Fibroblast of villous mesenchyme (primary cell): ENCODE measurements at places on chromosomes 11 and 22. TPM values are rescaled to one million over a fixed set of nuclear protein-coding genes. Genes with fewer than 3 reads are reported as not detected.

The TRIM51 gene
- total RNA-seq, result not detected in 2 replicates

The SCGB1D1 gene
- total RNA-seq, result not detected in 2 replicates

The LINC01488 gene
- not detected in 2 replicates for total RNA-seq

The SULT4A1 gene
- total RNA-seq, result not detected in 2 replicates

The MUC6 gene
- total RNA-seq, result not detected in 2 replicates

The OR5P2 gene
- total RNA-seq, result under 0.01 TPM in 1 of 2 replicates, not detected in the other

The KCTD14 gene
- 0.97 and 4.3 TPM in 2 replicates for total RNA-seq

The MISFA gene
- total RNA-seq, result under 0.01 and 0.32 TPM in 2 replicates

The AMPD3 gene
- total RNA-seq, result 14.5 and 22.9 TPM in 2 replicates

The CREB3L1 gene
- total RNA-seq, result 40.6 and 66.7 TPM in 2 replicates

The C22orf23 gene
- 0.32 TPM in 1 of 2 replicates, not detected in the other for total RNA-seq

The TRIM66 gene
- total RNA-seq, result 4.3 and 6.4 TPM in 2 replicates

The MS4A12 gene
- not detected in 2 replicates for total RNA-seq

The TSGA10IP gene
- total RNA-seq, result not detected in 2 replicates

The NELL1 gene
- not detected in 2 replicates for total RNA-seq

The OMP gene
- 1.6 TPM in 1 of 2 replicates, not detected in the other for total RNA-seq

The C2CD3 gene
- 19.6 and 54.4 TPM in 2 replicates for total RNA-seq

The WT1 gene
- 5.8 and 16.4 TPM in 2 replicates for total RNA-seq

The ART1 gene
- not detected in 2 replicates for total RNA-seq

The RAB3IL1 gene
- 6.9 and 10.6 TPM in 2 replicates for total RNA-seq

The DDTL gene
- 2.3 and 3.0 TPM in 2 replicates for total RNA-seq

The CDKN1C gene
- total RNA-seq, result 3.9 and 8.7 TPM in 2 replicates

The CKAP5 gene
- total RNA-seq, result 70.5 and 99.3 TPM in 2 replicates

The LRP4 gene
- 3.5 and 3.9 TPM in 2 replicates for total RNA-seq

The DMC1 gene
- total RNA-seq, result 2.3 and 6.5 TPM in 2 replicates

The PRAME gene
- 0.43 and 0.97 TPM in 2 replicates for total RNA-seq

The FKBP2 gene
- 46.7 and 47.5 TPM in 2 replicates for total RNA-seq

The LGALS12 gene
- total RNA-seq, result not detected in 2 replicates
